ENCODE measurements at places on chromosomes 7 and 10.
A peak's percentile ranks its signal among the peaks of the same experiment; 100 is the strongest.

DNA sequence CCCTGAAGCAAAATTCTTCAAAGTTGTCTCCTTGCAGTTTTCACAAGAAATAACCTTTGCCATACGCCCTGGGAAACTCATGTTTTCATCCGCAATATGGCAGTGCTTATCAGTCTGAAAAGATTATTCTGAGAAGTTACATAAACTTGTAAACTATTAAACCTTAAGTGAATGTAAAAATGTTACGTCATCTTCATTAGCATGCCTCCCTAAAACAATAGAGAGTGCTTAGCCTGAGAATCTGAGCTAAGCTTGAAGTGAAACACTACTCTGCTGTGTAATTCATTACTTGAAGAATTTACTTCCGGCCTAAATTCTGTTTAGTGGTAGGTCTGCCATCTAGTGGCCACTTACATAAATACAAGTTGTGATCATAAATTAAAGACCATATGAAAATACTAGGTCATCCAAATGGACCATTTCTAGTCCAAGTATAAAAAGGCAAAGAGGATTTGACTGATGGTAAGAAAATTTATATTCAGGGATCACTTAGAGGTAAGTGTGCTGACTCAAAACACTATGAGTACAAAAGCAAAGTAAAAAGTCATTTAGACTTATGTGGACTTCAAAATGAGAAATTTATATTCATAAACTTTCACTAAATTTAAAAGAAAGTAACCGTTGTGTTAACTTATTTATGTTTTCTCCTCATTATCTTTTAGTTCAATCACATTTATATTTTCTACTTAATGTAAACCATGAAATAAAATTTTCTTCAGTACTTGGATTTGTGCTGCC lies 745.1 kb upstream of the LRRTM3 start:
- DNase-seq = peak; percentile 59

GRCh38 chr10:6204341-6205191 lies 1.8 kb downstream of the PFKFB3 start:
- no peak for DNase-seq

- no peak for DNase-seq
Observed at GRCh38 chr7:76198202-76198601, 3.5 kb upstream of the SRRM3 start.

DNA sequence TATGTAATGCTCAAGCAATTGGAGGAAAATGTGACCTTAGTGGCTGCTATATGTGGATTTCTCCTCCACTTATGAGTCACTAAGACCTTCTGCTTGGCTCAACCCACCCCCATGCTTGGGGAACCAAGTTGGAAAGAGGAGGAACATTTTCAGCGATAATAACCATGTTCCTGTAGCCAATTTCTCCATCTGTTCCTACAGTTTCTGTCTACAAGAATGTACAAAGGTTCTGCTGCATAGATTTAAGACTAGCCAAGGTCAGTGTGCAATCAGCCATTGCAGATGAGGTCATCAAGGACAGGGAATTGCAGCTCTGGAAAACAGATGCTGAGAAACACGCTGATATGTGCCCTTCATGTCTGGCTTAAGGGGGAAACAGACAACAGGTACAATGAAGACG lies 5.6 kb upstream of the NRCAM start:
- no peak for DNase-seq

DNA sequence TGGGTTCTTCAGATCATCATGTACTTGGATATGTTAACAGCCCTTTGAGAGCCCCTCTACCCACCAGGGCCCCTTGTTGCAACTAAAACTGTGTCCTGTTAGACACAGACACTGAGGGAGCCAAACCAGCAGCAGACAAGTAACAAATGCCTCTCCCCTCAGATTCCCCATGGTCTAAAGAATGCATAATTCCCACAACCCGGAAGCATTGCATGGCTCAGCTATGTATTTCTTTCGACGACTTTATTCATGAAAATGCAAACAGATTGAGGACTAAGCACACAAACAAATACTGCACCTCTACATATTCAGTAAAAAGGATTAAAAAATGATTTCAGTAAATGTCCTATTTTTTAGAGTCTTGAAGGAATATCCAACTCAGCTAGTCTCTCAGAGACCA lies 70.1 kb upstream of the HECW1 start:
- no peak for DNase-seq

GRCh38 chr10:67280405-67280804 lies 354.6 kb downstream of the LRRTM3 start:
- DNase-seq = no peak

GRCh38 chr10:132575320-132576201 lies 38.0 kb downstream of the INPP5A start:
- DNase-seq = no peak

DNA sequence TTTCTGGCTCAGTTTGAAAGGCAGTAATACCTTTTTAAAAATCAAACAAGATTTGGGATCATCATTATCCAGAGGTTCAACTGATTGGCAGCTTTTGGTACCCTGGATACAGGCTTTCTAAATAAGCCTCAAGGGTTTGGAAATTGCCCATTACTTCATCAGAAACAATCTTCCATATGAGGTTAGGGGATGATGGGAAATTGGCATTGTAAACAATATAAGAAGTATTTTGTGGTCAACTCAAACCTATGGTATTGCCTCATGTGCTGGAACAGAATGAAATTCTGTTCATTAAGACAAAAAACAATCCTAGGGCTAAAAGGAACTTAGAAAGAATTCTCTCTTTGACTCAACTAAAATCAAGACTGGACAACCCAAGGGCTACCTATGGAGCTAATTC lies 92.6 kb upstream of the HECTD2 start:
- no peak for DNase-seq

DNA sequence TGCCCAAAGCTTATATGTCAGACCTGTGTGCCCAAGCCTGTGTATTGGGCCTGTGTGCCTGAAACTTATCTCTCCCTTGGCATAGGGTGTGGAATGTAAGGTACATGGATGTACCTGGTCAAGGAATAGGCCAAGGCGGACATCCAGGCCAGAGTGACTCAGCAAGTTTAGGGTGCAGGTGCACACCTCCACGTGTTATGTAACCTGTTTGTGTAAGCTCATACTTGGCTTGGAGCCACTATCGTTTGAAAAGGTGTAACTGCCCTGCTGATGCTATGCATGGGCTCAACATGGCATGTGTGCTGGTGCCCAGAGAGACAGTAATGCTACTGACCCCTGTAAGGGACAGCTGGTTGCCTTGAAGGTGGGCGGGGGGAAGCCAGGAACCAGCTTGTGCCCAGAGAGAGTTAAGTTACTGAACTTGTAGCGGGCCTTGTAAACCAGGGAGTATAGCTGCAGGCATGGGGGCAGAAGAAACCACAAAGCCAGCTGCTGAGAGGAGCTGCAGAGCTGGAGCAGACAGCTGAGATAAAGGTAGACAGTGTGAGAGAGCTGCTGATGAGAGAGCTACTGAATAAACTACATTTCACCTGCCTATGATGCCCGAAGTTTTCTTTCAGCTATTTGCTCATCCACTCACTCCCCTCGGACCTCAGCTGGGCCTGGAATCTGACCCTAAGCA lies 656.4 kb upstream of the ZWINT start:
- no peak for DNase-seq

- no peak for DNase-seq
Observed at GRCh38 chr10:1448252-1448930, 288.9 kb downstream of the ADARB2 start.

GRCh38 chr7:67990716-67991115 lies 994.1 kb downstream of the TYW1 start:
- no peak for DNase-seq

GRCh38 chr10:84360637-84361365 lies 32.4 kb downstream of the CCSER2 start:
- no peak for DNase-seq

GRCh38 chr10:132447446-132448247 lies 50.6 kb downstream of the PWWP2B start:
- peak; percentile 69 for DNase-seq

DNA sequence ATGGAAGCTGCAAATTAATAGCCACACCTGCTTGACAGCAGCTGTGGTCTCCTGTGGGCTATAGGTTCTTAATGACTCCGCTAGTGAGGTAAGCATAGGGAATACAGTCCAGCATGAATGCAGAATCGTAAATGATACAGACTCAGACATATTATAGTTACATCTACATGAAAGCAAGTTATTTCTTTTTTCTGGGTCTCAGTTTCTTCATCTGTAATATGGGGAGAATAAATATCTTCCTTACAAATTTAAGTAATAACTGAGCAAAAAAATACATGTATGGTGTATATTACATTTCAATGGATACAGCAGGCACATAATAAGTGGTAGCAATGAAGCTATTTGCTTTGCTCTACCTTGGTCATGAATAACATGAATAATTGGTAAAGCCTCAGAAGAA lies 245.9 kb upstream of the RHOBTB1 start:
- no peak for DNase-seq

DNA sequence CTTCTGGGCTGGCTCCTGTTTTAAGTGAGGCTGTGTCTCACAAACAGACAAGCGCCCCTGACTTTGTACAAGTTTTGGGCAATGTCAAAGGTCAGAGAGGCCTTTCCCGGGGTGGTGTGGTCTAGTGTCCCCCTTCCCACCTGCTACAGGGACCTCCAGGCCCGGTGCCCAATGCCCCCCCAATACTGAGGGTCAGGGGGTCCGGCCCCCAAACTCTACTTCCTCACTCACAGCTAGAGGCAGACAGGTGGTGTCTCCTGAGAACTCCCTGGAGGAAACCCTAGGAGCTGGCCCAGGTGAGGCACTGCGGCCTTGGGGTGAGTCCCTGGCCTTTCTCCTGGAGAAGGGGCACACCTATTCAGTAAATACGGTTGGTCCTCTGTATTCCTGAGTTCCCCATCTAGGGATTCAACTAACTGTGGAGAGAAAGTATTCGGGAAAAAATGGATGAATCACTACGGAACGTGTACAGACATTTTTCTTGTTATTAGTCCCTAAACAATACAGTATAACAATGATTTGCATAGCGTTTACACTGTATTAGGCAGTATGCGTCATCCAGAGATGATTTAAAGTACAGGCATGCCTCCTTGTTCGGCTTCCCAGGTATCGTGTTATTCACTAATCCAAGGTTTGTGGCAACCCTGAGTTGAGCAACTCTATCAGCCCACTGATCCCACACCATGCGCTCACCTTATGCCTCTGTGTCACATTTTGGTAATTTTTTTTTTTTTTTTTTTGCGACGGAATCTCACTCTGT lies 308.1 kb downstream of the WDR37 start:
- no peak for DNase-seq

GRCh38 chr10:7304110-7304509 lies 106.7 kb downstream of the SFMBT2 start:
- DNase-seq = no peak

DNA sequence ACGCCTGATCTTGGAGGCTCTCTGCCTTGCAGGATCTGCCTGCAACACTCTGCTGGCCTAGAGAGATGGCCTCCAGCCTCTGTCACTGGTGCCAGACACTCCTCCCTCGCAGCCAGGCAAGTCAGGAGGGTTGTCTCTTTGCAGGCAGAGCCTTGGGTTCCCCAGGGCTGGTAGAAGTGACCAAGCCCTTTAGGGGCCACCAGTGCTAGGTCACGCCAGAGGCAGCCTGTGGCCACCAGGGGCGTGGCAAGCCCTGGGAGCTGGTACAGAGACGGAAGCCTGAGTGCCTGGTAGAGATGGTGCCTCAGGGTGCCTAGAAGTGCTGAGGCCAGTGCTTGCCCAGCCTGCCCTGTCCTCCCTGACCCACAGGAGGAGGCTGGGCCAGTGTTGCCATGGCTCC lies 9.1 kb downstream of the ADCYAP1R1 start:
- no peak for DNase-seq

DNA sequence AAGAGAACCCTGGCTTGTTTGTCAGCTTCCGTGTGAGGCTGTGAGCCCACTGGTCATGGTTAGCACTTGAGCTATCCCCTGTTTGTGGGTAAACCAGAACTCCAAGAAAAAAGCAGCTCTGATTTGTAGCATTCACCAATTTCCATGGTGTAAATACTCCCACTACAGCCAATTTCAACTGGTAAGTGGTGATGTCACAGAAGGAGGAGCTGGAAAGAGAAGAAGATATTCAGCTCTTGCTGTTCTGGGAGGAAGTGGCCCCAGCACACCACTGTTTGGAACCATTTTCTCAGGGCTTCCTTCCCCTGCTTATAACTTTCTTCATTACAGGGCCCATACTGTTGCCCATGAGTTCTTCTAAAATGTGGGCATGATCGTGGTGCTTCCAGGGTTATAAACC lies 500.1 kb upstream of the ZMIZ1 start:
- DNase-seq = no peak

DNA sequence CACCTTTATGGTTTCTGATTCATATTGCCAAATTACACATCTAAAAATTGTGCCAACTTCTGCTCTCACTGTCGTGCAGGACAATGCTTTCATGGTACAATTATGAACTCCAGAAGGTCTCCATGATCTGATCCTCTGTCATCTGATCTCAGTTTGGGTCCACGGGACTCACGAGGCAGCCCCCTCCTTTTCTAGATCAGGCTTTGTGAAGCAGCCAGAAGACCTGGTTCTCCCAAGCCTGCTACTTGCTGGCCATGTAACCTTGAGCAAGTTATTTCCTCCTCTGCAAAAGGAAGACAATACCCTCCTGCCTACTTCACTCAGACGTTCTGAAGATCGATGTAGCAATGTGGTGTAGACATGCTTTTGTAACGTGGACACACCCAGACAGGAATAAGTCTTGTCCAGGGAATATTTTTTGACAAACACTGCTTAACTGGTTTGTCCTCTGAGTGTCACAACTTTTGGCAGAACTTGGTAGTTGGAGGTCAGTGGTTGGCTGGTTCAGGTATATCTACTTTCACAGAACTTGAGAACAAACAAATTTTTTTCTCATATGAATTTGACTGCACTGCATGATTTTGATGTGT lies 19.6 kb downstream of the CALML3 start:
- DNase-seq = no peak

GRCh38 chr10:123031124-123031523 lies 22.3 kb downstream of the ACADSB start:
- no peak for DNase-seq

- no peak for DNase-seq
Observed at GRCh38 chr7:148277042-148277660, 313.4 kb upstream of the C7orf33 start.

DNA sequence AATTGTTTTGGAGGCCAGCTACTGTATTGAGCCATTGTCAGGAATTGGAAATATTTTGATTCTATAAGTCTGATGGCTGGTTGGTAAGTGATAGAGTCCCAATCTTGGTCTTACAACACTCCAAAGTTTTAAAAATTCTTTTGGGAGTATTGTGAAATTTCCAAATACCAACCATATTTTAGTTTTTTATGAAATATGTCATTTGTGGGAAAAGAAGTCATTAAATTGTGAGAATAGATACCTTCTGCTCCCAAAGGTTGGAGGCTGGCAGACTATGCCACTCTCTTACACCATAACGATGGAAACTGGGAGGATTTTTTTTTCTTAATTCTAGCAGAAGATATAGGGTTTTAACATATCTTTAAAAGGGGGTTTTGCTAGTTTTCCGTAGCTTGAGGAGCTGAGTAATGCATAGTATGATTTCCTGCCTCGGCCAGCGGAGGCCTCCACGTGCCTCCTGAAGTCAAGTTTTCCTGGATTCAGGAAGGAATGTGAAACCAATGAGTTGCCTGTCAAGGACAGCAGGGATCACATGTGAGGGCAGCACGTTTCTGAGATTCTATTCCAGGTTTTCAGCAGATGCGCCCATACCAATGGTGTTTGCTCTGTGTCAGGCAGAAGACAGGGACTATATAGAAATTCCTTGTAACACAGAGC lies 92.2 kb upstream of the LAMB4 start:
- DNase-seq = no peak

- no peak for DNase-seq
Observed at GRCh38 chr7:29574659-29575058, 11.0 kb downstream of the PRR15 start.

Measured in T-cell (primary cell).